Fibroblast of skin of right biceps (primary cell): ENCODE measurements at places on chromosomes 2 and 18.

GRCh38 chr2:125516496-125517109 is 1139.4 kb upstream of the GYPC start:
- no peak for DNase-seq

DNA sequence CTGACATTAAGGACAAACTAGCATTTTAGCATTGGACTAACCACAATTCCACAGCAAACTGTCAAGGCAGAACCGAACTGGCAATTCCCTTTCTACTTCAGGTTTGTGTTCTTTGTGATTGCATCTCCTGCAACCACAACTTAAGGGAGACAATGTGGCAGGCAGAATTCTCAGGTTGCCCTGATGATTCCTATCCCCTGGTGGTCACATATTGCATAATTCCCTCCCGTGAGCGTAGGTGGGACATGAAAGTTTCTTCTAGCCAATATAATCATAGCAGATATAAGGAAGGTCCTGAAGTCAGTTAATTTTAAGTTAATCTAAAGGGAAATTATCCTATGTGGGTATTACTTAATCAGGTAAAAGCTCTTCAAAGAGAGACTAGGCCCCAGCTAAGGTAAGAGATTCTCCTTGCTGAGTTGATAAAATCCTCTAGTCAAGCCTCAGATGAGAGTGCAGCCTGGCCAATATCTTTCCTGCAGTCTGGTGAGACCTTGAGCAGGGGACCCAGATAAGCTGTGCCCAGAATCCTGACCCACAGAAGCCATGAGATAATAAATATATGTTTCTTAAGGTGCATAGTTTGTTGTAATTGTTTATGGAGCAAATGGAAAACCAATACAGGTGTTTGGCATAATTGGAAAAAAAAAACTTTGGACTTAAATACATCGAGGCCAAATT is 45.9 kb upstream of the TNP1 start:
- DNase-seq = no peak

GRCh38 chr2:63743170-63743981 is 98.3 kb upstream of the UGP2 start:
- no peak for DNase-seq

- peak; percentile 87 for DNase-seq
Measured at GRCh38 chr2:176613323-176613987, 344.2 kb downstream of the MTX2 start.

DNA sequence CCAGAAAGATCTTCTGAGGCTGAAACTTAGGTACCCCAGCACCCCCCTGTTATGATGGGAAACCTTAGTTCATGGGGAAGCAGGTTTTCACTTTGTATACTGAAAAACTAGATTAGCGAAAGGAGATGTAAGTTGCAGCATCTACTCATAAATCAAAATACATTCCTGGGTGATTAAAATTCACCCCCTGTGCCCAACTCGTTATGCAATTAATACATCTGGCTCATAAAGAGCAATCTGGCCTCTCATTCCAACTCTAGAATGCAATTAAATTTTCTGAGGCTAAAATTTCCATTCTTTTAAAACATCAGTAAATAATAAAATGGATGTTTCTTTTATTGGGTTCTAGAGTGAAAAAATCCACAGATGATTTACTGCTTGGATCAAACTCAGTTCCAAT is 110.9 kb upstream of the BZW1 start:
- no peak for DNase-seq

- DNase-seq = peak; percentile 60
Measured at GRCh38 chr2:85648619-85649018, 19.4 kb downstream of the SFTPB start.

DNA sequence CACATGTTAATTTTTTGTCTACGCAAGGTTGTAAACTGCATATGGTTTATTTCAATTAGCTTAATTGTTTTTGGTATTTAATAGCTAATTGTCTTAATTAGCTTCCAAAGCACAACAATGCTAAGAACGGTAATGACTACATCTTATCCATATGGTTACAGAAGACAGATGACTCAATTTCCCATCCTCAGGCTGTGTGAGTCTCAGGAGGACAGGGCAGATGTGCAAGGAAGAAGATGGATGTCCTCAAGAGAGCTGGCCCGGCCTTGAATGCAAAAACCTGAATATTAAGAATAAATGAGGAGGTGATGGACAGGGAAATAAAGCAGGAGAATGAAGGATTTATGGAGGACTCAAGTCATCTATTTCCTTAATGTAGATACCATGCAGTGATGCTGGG is 31.4 kb downstream of the SLC4A3 start:
- no peak for DNase-seq

GRCh38 chr18:80041424-80041823 is 7.2 kb downstream of the RBFA start:
- no peak for DNase-seq

GRCh38 chr2:220670511-220670910 is 901.6 kb downstream of the EPHA4 start:
- DNase-seq = no peak

DNA sequence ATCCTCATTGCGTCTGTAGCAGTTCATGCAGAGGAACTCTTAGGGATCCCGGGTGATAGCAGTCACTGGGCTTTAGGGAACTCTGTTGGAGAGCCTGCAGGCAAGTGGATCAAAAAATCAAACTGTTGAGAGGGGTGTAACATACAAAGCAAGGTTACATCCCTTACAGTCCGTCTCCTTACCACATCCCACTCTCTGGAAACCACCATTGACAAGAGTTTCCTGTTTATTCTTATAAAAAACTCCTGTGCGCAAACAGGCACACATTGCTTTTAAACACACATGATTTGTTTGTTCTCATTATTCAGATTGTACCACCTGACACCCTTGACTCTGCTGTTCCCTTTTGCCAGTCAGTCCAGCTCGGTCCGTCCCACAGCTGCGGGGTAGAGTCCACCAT is 137.7 kb downstream of the LTBP1 start:
- DNase-seq = no peak

- peak; percentile 78 for DNase-seq
Measured at GRCh38 chr18:25279133-25279532, 72.8 kb downstream of the ZNF521 start.

DNA sequence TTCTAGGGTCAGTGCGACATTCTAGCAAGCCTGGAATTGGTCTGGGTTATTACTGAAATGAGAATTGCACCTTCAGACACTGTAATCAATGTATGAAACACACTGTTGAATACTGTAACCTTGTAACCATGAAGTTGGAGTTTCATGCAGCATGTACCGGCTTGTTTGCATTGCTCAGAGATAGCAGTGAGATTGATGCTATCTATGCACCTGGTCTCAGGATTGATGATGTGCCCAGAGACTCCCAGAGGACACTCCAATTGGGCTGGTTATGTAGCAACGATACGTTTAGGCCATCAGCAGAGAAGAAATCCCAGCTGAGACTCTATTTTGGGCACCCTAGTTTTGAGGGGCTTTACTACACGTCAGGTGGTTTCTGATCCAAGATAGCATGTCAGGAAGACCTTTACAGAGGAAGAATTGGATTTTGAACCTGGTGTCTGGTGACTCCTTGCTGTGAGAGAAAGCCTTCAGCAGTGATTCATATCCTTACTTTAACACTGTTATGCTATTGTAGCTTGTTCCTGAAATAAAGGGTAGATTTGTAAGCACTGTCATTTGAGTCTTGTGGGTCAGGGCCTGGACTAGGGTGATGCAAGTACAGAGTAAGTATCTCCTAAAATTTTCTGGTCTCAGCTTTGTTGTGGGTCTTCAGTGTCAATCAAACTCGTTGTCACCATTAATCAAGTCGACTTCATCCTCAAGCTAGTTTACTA is 305.1 kb upstream of the GULP1 start:
- peak; percentile 38 for DNase-seq

GRCh38 chr2:230713331-230714135 is 891 bp downstream of the CAB39 start:
- DNase-seq = no peak

DNA sequence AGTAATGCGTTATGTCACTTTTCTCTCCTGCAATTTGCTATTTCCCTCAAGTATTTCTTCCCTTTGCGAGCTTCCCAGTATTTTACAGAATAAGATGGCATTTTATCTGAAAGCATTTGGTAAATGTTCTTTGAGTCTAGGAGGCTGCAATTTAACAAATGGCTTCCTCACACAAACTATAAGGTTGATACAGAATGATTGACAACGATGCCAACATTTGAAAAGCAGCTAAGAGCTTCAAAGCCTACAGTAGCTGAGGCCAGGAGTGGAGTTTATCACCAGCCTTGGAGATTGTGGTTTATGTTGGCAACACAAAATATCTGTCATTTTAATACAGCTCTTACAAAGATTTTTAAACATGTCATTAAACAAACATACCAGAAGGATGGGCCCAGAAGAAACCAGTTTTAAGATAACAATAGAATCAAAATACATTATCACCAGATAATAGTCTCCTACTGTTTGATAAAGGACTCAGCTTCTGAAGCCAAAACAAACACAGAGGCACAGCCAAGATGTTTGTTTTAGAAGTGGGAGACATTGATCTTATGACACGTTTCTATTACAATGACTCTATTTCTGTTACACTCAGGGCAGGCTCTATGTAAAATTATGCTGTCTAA is 711.4 kb upstream of the ACVR2A start:
- DNase-seq = no peak

- peak; percentile 65 for DNase-seq
Measured at GRCh38 chr2:27212626-27213471, 781 bp upstream of the SLC5A6 start.

GRCh38 chr2:80706951-80707350 is 402.4 kb upstream of the LRRTM1 start:
- no peak for DNase-seq

DNA sequence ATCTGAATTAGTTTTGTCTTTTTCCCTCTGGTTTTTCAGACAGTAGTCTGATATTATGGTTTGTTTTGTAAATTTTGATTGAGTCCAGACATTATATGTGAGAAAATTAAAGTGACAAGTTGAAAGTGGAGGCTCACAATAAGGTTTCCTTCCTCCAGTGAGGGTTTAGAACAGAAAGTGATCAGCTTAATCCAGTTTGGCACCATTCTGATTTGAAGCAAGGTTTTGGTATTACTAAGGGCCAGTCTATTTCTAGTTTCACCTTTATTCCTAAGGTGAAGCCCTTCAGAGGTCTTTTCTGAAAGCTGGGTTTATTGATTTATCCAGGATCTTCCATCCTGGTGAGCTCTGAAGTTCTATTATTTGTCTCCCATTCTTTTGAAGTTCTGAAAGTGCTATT is 68.7 kb downstream of the CDC42EP3 start:
- no peak for DNase-seq

GRCh38 chr2:106098081-106098480 is 96.0 kb downstream of the UXS1 start:
- DNase-seq = no peak

DNA sequence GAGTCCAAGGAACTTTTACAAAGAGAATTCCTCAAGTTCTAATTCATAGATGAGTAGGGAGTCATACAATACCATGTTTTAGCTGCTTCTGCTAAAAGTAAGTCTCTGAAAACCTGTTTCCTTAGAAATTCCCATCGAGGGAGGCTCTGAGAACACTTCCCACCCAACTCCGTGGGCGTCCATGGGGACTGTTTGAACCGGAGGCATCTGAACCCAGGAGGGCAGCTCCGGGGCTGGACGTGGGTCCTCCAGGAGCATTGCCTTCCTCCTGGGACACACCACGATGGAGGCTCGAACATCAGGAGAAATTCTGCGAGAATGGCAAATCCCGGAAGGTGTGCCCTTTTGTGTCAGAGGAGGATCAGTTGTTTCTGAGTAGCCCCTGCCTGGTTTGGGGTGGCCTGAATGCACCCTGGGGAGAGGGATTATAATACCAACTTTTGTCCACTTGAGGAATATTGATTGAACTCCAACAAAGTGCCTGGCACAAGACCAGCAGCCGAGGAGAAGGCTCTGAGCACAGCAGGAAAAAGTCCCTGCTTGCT is 327.5 kb upstream of the SALL3 start:
- no peak for DNase-seq

- DNase-seq = no peak
Measured at GRCh38 chr2:161825429-161825828, 201.2 kb downstream of the SLC4A10 start.

GRCh38 chr2:201532686-201533304 is 81.3 kb downstream of the STRADB start:
- peak; percentile 98 for DNase-seq

DNA sequence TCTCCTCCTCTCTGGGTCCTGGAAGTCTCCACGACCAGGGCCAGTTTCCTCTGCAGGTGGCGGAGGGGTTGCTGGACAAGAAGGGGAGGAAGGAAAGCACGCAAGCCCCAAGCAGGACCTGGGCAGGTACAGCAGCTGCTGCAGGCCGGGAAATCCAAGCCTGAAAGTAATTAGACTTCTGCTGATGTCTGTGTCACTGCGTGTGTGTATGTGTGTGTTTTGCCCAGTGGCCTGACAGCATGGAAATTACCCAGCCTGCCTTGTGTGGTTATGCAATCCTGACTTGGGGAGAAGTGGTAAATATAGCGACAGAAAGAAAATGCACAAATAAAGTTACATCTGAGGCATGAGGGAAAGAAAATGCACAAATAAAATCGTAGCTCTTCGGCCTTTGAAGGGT is 121.8 kb upstream of the ZBTB14 start:
- peak; percentile 8 for DNase-seq

GRCh38 chr2:216539791-216540241 is 41.2 kb downstream of the RPL37A start:
- DNase-seq = no peak

DNA sequence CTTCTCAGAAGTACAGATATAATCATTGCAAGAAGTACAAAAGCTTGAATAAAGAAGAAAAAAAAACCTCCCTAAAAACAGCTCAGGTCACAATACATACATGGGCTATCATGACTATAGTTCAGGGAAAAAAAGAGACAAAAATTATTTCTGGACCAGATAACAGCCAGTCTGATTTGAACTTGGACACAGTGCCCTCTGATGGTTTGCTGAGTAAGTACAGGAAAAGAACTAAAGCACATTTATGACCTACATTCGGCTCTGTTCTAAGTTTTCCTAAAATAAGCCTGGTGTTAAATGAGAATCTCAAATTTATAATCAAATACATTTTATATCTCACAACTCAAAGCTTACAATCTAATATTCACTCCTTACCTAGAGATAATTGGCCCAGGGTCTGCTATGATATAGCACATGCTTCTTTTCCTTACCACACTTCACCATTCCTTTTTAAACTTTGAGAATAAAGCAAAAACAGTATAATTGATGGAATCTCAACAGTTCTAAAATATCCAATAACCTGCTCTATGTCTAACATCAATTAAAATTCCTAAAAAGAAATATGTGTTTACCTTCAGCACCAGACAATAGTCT is 81.1 kb downstream of the RAPH1 start:
- peak; percentile 54 for DNase-seq

GRCh38 chr2:191150230-191150599 is 579 bp downstream of the STAT4 start:
- no peak for DNase-seq

GRCh38 chr2:153488072-153488471 is 9.5 kb upstream of the RPRM start:
- DNase-seq = no peak

- peak; percentile 52 for DNase-seq
Measured at GRCh38 chr2:160317181-160318099, 117.4 kb upstream of the ITGB6 start.
